CD4-positive, alpha-beta T cell treated with Interleukin-4 for 1 hour (primary cell): ENCODE measurements at places on chromosomes 5 and 9.

- DNase-seq, result no peak
Observed at GRCh38 chr9:120701248-120701647, 13.0 kb downstream of the MEGF9 start.

DNA sequence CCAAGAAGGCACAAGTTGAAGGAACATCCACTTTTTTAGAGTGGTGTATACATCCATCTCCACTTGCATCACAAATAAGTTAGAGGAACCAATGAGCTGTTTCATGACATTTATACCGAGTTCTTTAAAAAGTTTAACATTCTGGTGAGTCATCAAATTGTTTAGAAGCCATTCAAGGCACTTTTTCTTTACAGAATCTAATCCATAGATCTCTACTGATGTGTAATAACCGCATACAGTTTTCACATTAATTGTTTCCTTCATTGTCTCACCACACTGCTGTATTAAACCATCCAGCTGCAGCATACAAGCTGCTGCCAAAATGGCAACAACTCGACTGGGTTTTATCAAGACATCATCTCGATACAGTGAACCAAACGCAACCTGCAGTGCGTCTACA is 744 bp downstream of the GMCL2 start:
- DNase-seq, result no peak

GRCh38 chr5:113330533-113331208 is 104.1 kb downstream of the TSSK1B start:
- peak; percentile 72 for DNase-seq

GRCh38 chr9:130039528-130040147 is 3.4 kb downstream of the FNBP1 start:
- peak; percentile 49 for DNase-seq

DNA sequence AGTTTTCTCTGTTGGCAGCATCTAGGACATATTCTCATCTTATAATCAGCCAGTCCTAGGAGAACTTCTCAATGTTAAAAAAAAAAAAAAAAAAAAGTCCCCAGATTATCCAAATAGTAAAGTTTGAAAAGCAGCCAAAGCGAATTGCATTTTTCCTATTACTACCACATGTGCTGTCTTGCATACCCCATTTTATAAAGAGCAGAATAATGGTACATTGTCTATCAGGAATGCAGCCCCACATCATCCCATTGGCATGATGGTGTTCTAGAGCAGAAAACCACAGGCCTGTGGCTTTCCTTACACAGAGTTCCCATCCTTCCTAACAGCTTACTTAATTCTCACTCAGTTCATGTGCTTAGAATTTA is 381.6 kb downstream of the TMEM38B start:
- DNase-seq, result no peak
